ENCODE measurements at places on chromosomes 1 and 21.

- no peak overlapping the region for H3K27ac ChIP-seq
- no peak overlapping the region for H3K4me3 ChIP-seq
- H3K36me3 ChIP-seq: peaks cover 2% of the 10 kb centered on the region
Measured at GRCh38 chr1:235783148-235783776, 83.4 kb downstream of the LYST start.

- no peak overlapping the region for H3K27ac ChIP-seq
- no peaks in the 10 kb centered on the region for H3K27me3 ChIP-seq
- no peak for DNase-seq
- H3K4me1 ChIP-seq: no peaks in the 10 kb centered on the region
- no peaks in the 10 kb centered on the region for H3K36me3 ChIP-seq
Measured at GRCh38 chr1:67626861-67627235, 58.2 kb upstream of the GADD45A start.

DNA sequence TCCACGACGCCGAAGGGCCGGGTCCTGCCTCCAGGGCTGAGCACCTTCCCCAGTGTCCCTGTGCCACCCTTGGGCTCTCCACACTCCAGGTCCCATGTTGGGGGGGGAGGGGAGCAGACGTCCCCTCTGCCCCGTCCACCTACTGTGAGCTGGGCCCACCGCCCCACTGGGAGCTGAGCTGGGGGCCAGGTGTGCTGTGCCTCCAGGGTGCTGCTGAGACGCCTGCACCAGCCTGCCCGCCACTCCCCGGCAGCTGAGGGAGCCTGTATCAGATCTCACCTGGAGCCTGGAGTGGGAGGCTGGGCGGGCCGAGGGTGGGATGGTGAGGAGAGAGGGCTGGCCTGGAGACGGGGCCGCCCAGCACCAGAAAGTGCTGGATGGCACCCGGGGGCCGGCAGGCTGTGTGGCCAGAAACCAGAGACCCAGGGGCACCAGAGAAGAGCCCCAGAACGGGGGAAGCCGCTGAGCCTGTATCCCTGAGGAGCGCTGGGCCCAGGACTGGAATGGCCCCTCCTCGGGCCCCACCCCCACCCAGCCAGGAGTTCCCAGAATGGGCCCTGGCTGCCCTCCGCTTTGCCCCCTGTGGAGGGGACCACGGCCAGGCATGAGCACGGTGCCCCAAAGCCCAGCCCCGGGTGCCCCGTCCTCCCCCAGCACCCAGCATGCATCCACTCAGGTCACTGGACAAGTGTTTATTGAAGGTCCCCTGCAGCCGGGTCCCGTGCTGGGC lies 3.4 kb downstream of the TNFRSF18 start:
- H3K27me3 ChIP-seq: peaks cover 4% of the 10 kb centered on the region
- DNase-seq: peak; percentile 78
- H3K27ac ChIP-seq: no peak overlapping the region
- H3K4me1 ChIP-seq: peaks cover 22% of the 10 kb centered on the region
- H3K36me3 ChIP-seq: no peaks in the 10 kb centered on the region

GRCh38 chr1:238191170-238191569 lies 300.4 kb upstream of the ZP4 start:
- DNase-seq: no peak
- no peaks in the 10 kb centered on the region for H3K4me1 ChIP-seq
- no peaks in the 10 kb centered on the region for H3K27me3 ChIP-seq
- no peak overlapping the region for H3K27ac ChIP-seq
- no peaks in the 10 kb centered on the region for H3K36me3 ChIP-seq

DNA sequence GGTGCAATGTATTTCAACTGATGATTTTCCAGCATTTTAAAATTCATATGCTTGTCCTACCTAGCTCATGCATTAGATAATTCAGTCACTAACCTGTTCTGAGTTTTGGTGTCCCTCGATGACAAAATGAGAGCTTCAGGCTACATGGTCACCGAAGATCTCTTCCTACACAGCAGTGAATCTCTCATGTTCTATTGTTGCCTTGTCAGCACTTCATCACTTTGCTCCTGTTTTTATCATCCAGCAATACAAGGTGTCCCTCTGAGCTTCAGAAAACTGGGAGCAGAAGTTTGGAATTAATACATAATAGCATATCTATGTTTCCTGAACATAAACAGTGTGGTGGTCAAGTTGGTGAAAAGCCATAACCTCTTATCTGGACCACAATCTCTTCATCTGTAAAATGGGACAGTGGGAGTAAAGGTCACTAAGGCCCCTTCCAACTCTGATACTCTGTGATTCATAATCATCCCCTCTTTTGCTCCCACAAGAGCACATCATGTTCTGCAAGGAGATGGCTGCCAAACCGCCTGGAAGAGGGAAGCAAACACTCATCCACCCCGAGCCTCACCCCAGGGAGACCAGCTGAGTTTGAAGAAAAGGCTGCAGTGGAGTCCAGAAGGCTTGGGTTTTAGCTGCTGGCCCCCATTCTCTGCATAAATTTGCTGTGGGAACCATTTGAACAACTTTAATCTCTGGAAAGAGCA lies 137.9 kb upstream of the F3 start:
- no peaks in the 10 kb centered on the region for H3K36me3 ChIP-seq
- no peak overlapping the region for H3K4me3 ChIP-seq
- H3K27me3 ChIP-seq: no peaks in the 10 kb centered on the region
- no peak for DNase-seq

Measured in upper lobe of left lung (tissue), 6 donors.